Fibroblast of villous mesenchyme (primary cell): ENCODE measurements at places on chromosomes 11 and 22. TPM values are rescaled to one million over a fixed set of nuclear protein-coding genes. Genes with fewer than 3 reads are reported as not detected.

C11orf91 gene
- not detected in 2 replicates for total RNA-seq

DNAJC24 gene
- total RNA-seq = 17.4 and 25.0 TPM in 2 replicates

SLC6A5 gene
- total RNA-seq = not detected in 2 replicates

KIAA0930 gene
- 44.5 and 55.4 TPM in 2 replicates for total RNA-seq

TSSK2 gene
- under 0.01 TPM in 1 of 2 replicates, not detected in the other for total RNA-seq

MUC6 gene
- total RNA-seq = not detected in 2 replicates

GRM5 gene
- under 0.01 TPM in 2 replicates for total RNA-seq

NOX4 gene
- 5.2 and 9.3 TPM in 2 replicates for total RNA-seq

CSNK2A3 gene
- total RNA-seq = 2.3 and 3.9 TPM in 2 replicates

PLAAT5 gene
- total RNA-seq = not detected in 2 replicates

VPS26B gene
- total RNA-seq = 41.5 and 42.2 TPM in 2 replicates

ZP1 gene
- not detected in 2 replicates for total RNA-seq

C22orf15 gene
- total RNA-seq = 0.43 and 1.6 TPM in 2 replicates

AIFM3 gene
- total RNA-seq = 0.32 and 0.43 TPM in 2 replicates

TEX54 gene
- not detected in 2 replicates for total RNA-seq

PARVG gene
- not detected in 2 replicates for total RNA-seq

RASD2 gene
- under 0.01 TPM in 1 of 2 replicates, not detected in the other for total RNA-seq

OR5B21 gene
- under 0.01 TPM in 1 of 2 replicates, not detected in the other for total RNA-seq

RTN4R gene
- total RNA-seq = 0.97 and 1.3 TPM in 2 replicates

CCDC73 gene
- total RNA-seq = not detected in 2 replicates

LRRC75B gene
- 3.9 and 5.8 TPM in 2 replicates for total RNA-seq

TP53AIP1 gene
- not detected in 2 replicates for total RNA-seq

OLFML1 gene
- total RNA-seq = 1.9 and 2.2 TPM in 2 replicates

OR5AL1 gene
- not detected in 2 replicates for total RNA-seq

OTOG gene
- not detected in 2 replicates for total RNA-seq

GNAZ gene
- 0.64 and 1.3 TPM in 2 replicates for total RNA-seq

ACR gene
- total RNA-seq = not detected in 2 replicates

OR8G5 gene
- total RNA-seq = not detected in 2 replicates

VWA5A gene
- total RNA-seq = 6.5 and 12.2 TPM in 2 replicates

MCHR1 gene
- total RNA-seq = 0.32 and 0.43 TPM in 2 replicates

MALAT1 gene
- 12,351 and 16,563 TPM in 2 replicates for total RNA-seq

KCTD17 gene
- total RNA-seq = 28.9 and 34.1 TPM in 2 replicates

TESMIN gene
- total RNA-seq = 0.32 and 2.6 TPM in 2 replicates

CDC42BPG gene
- total RNA-seq = under 0.01 TPM in 2 replicates

LRRC4C gene
- total RNA-seq = under 0.01 and 0.32 TPM in 2 replicates

LRRC56 gene
- total RNA-seq = 0.43 and 0.64 TPM in 2 replicates

USH1C gene
- total RNA-seq = not detected in 2 replicates

SCGB1A1 gene
- total RNA-seq = not detected in 2 replicates

CARD18 gene
- under 0.01 and 2.9 TPM in 2 replicates for total RNA-seq

TMEM126A gene
- 39.9 and 46.6 TPM in 2 replicates for total RNA-seq
